Caco-2 (cell line): ENCODE measurements at places on chromosomes 3 and 15. TPM values are rescaled to one million over a fixed set of nuclear protein-coding genes. Genes with fewer than 3 reads are reported as not detected.
A peak's percentile ranks its signal among the peaks of the same experiment; 100 is the strongest.

DNA sequence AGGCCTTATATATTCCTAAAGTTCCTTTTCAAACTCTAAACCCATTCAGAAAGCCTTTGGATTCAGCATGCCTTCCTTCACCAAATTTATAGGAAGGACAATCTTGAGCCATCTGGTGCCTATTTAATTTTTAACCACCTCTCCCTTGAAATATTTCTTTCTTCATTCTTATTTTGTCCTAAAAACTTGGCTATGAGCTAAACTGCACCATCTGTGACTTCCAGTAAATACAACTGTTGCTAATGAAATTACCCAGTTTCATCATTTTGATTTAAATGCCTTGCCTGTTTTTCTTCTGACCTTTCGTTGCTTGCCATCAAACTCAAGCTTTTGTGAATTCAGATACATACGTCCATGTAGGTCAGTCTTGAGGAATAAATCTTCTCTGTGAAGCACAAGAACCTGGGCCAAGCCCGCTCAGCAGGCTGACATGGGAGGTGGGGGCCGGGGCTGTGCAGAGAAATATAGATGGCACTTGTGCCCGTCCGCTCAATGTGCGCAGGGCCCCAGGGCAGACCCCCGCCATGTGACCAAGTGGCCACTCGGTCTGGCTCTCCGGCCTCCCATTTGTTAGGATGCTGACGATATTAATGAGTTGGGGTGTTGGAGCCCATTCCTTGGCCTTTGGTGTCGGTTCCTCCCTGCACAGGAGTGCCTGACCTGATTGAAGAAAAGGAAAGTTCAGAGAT lies 335.9 kb downstream of the VPS13C start:
- no peaks in the 10 kb centered on the region for H3K27me3 ChIP-seq
- no peak overlapping the region for H3K27ac ChIP-seq
- H3K36me3 ChIP-seq, result no peaks in the 10 kb centered on the region
- no peak for DNase-seq

GRCh38 chr3:127062926-127063325 lies 80.0 kb downstream of the PLXNA1 start:
- no peaks in the 10 kb centered on the region for H3K27me3 ChIP-seq
- H3K4me1 ChIP-seq, result no peaks in the 10 kb centered on the region
- H3K36me3 ChIP-seq, result no peaks in the 10 kb centered on the region
- no peak for DNase-seq

DNA sequence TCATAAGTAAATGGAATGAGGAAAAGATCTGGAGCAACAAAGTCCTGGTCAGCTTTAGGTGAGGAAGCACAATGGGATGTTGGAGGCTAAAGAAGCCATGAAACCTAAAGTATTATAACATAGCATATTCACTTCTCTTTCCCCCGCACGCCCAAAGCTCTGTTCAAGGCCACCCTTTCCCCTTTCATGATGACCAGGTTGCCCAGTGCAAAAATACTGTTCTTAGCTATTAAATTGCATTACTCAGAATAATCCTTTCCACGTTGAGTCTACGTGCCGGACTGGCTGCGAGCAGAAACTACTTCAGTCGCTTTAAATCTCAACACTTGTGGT lies 589 bp upstream of the MAPKBP1 start:
- H3K4me1 ChIP-seq, result peaks cover 18% of the 10 kb centered on the region
- H3K27ac ChIP-seq, result peak overlapping the region; percentile 91
- no peaks in the 10 kb centered on the region for H3K27me3 ChIP-seq
- no peak for DNase-seq

GRCh38 chr3:172171396-172172075 lies 132.2 kb downstream of the FNDC3B start:
- no peak for DNase-seq
- no peak overlapping the region for H3K27ac ChIP-seq
- H3K36me3 ChIP-seq, result no peaks in the 10 kb centered on the region

- peak; percentile 44 for DNase-seq
- H3K36me3 ChIP-seq, result no peaks in the 10 kb centered on the region
- H3K4me1 ChIP-seq, result peaks cover 15% of the 10 kb centered on the region
- H3K27ac ChIP-seq, result no peak overlapping the region
Measured at GRCh38 chr15:70902107-70902506, 9.5 kb downstream of the LRRC49 start.

DNA sequence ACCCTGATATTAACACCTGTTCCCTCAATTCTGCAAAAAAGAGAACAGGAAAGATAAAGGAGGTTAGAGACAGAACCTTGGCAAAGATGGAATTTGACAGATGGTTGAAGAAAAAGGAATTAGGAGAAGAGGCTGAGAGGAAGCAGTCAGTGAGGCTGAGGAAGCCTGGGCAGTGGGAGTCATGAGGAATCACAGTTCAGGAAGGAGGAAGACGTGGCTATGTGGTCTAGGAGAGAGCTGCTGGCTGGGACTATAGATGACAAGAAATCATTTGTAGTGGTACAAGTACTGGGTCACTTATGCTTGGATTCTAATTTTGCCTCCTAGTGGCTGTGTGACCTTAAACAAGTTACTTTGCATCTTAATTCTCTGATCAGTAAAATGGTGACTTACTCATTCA lies 49.0 kb downstream of the LARS2 start:
- H3K27ac ChIP-seq, result no peak overlapping the region
- no peaks in the 10 kb centered on the region for H3K27me3 ChIP-seq
- no peaks in the 10 kb centered on the region for H3K4me1 ChIP-seq
- DNase-seq, result no peak

GRCh38 chr15:70245932-70246622 lies 148.4 kb upstream of the TLE3 start:
- peaks cover 8% of the 10 kb centered on the region; the same call in 1 of the 2 replicates for H3K4me1 ChIP-seq
- no peaks in the 10 kb centered on the region for H3K27me3 ChIP-seq
- DNase-seq, result no peak

DNA sequence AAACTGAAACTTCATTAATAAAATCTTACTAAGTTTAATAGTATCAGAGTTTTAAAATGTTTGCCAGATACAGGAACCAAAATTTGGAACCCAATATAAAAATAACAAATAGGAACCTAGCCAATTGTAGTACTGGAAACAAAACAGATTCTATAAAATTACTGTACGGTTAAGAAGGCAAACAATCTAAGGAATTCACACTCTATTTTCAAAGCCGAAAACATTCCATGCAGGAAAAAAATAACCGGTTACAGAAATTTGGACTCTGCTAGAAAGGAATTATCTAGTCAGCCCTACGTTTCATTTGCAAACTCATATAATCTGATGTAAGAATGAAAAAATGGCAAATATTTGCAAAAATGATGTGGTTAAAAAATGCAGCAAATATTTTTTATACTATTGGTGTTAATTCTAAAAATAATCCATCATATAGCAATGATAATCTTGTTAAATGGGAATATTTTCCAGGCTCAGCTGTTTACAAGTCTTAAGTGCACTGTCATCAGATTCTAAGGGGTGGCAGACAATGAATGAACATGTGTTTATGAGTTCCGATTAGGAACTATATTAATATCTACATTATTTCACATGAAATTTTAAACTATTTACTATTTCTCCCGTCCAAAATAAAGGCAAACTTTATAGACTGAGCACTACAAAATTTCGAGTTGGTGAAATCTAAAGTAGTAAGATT lies 58.1 kb downstream of the DCBLD2 start:
- H3K36me3 ChIP-seq, result no peaks in the 10 kb centered on the region
- H3K4me3 ChIP-seq, result no peak overlapping the region
- H3K27ac ChIP-seq, result no peak overlapping the region
- no peaks in the 10 kb centered on the region for H3K27me3 ChIP-seq
- no peaks in the 10 kb centered on the region for H3K4me1 ChIP-seq

GRCh38 chr15:37361621-37362020 lies 261.3 kb upstream of the MEIS2 start:
- H3K27ac ChIP-seq, result no peak overlapping the region
- H3K4me1 ChIP-seq, result no peaks in the 10 kb centered on the region
- H3K36me3 ChIP-seq, result no peaks in the 10 kb centered on the region
- no peaks in the 10 kb centered on the region for H3K27me3 ChIP-seq
- DNase-seq, result no peak

DNA sequence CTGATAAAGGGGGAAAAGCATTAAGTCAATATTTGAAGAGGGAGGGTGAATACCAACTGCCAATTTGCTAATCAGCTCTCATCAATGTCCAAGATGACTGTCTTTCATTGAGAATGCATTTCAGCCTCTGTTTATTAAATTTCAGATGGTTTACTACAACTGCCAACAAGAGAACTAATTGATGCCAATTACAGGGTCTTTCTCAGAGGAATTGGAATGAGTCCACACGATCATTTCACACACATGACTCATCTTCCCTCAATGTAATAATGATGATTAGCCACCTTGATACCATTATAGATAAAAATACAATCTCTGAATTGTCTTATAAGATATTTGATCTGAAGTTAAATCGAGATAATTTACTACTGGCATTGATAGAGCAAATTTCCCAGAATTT lies 1274.4 kb downstream of the ROBO2 start:
- H3K4me3 ChIP-seq, result no peak overlapping the region
- H3K27me3 ChIP-seq, result no peaks in the 10 kb centered on the region
- H3K4me1 ChIP-seq, result no peaks in the 10 kb centered on the region
- H3K36me3 ChIP-seq, result no peaks in the 10 kb centered on the region

- H3K36me3 ChIP-seq, result no peaks in the 10 kb centered on the region
- no peaks in the 10 kb centered on the region for H3K27me3 ChIP-seq
- H3K27ac ChIP-seq, result no peak overlapping the region
Measured at GRCh38 chr15:79994615-79995014, 23.6 kb upstream of the BCL2A1 start.

DNA sequence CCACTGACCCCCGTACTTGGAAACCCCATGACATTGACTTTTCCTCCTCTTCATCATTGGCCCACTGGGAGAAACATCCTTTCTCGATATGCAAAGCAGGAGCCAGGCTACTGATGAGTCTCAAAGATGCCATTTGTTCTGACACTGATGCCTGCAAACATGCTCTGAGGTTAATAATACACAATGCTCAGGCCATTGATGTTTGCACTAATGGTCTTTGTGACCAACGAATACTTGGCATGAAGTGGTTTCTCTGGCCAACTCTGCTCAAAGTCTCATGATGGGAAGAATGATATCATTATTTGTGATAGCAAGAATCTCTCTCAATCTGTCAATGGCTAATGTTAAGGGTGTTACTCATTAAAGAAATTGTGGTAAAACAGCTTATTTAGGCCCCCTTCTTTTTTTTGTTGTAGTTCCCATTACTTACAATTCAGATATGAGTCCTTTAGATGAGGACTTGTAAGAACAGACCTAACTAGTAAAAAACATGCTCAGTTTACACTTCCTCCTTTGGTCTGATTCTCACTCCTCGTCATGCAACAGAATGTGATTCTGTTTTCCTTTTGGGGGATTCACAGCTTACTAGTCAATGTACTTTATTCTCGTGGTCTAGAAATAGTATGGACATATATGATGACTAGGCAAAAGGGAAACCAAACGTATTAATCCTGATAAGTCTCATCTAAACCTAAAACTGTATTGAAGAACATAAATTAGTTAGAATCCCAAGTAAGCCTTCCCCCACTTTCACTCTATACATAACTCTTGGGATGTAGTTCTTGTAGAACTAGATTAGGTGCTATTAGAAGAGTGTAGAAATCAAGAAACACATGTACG lies 488.8 kb upstream of the DPPA4 start:
- no peaks in the 10 kb centered on the region for H3K4me1 ChIP-seq
- no peak for DNase-seq
- H3K4me3 ChIP-seq, result no peak overlapping the region
- H3K36me3 ChIP-seq, result no peaks in the 10 kb centered on the region
- no peaks in the 10 kb centered on the region for H3K27me3 ChIP-seq
- H3K27ac ChIP-seq, result no peak overlapping the region

DNA sequence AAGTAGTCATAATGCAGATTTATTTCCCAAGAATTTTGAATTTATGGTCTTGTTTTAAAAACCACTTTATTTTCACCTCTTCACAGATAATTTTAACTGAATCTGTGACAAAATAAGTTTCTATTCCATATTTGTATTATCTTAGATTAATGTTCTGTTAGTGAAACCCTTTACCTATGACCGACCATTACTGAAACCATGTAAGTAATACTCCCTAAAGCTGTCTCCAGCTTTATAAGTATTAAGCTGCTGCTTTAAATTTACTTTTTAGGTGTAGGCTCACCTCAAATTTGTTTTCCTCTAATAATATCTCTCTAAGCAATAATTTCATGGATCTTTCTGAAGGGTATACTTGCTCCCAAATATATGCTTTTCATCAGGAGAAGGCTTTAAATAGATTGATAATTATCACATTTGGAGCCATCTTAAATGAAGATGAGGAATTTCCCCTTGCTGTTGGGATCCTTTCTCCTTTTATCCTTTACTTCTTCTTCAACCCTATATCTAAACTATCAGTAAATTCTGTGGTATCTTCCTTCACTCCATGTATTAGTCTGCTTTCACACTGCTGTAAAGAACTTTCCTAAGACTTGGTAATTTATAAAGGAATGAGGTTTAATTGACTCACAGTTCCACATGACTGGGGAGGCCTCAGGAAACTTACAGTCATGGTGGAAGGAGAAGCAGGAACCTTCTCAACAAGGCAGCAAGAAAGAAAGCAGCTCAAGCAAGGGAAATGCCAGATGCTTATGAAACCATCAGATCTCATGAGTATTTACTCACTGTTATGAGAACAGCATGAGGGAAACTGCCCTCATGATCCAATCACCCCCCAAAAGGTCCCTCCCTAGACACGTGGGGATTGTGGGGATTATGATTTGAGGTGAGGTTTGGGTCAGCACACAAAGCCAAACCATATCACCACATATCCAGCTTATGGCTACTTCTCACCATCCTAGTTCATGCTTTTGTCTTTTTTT lies 92.3 kb upstream of the P2RY1 start:
- no peaks in the 10 kb centered on the region for H3K4me1 ChIP-seq
- no peak for DNase-seq
- no peak overlapping the region for H3K27ac ChIP-seq
- H3K36me3 ChIP-seq, result no peaks in the 10 kb centered on the region
- H3K4me3 ChIP-seq, result no peak overlapping the region
- H3K27me3 ChIP-seq, result no peaks in the 10 kb centered on the region

GRCh38 chr15:98503970-98504369 lies 144.4 kb upstream of the IGF1R start:
- no peak overlapping the region for H3K4me3 ChIP-seq
- H3K27me3 ChIP-seq, result no peaks in the 10 kb centered on the region
- H3K36me3 ChIP-seq, result no peaks in the 10 kb centered on the region
- no peaks in the 10 kb centered on the region for H3K4me1 ChIP-seq
- no peak overlapping the region for H3K27ac ChIP-seq
- no peak for DNase-seq

GRCh38 chr3:18670759-18671158 lies 245.6 kb upstream of the SATB1 start:
- H3K27me3 ChIP-seq, result no peaks in the 10 kb centered on the region
- H3K27ac ChIP-seq, result no peak overlapping the region
- DNase-seq, result no peak
- no peaks in the 10 kb centered on the region for H3K36me3 ChIP-seq

TICRR gene
- 23.6 and 24.1 TPM in 2 replicates for total RNA-seq

CGNL1 gene
- total RNA-seq, result 8.3 and 9.4 TPM in 2 replicates

TBCCD1 gene
- 14.5 and 14.7 TPM in 2 replicates for total RNA-seq

CYP1A2 gene
- not detected in 2 replicates for total RNA-seq

PCYT1A gene
- 52.2 and 54.6 TPM in 2 replicates for total RNA-seq

PLA2G4D gene
- total RNA-seq, result not detected in 2 replicates

TRA2B gene
- total RNA-seq, result 197 and 204 TPM in 2 replicates

CCK gene
- total RNA-seq, result 0.46 TPM in 1 of 2 replicates, not detected in the other
